Spinal cord (tissue), 10 donors: ENCODE measurements at places on chromosomes 1 and 21. TPM values are rescaled to one million over a fixed set of nuclear protein-coding genes. Genes with fewer than 3 reads are reported as not detected.

Gene MRPS15
- total RNA-seq, result 47.4 TPM

Gene BATF3
- total RNA-seq, result 2.7 TPM

DNA sequence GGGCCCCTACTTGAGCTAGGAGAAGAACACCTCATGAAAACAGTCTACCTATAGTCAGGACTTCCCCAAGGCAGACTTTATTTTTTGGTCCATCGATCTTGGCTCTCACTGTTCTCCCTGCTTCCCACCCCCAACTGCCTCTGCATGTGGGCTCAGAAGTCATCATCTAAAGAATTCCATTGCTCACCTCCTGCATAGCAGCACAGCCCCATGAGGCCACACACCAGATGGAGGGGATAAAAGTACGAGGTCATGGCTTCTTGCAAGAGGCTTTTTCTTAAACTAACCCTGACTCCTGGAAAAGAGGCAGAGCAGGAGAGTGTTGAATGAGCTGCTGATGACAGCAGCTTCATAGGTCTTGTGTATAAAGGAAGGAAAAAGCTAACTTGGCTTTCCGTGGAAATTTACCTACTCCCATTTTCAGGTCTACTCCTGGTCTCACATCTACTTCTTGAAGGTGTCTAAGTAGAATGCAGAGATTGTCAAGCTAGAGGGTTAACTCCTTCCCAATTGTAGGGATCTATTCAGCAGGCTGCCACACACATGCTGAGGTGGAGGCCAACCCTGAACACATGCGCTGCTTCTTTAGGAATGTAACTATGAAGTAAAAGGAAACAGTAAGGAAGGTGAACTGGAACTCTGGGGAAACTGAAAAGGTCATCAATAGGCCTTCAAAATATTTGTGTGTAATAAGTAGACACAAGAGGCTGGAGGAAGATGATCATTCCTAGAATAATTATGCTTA, 18.7 kb downstream of the WNT2B start:
- DNase-seq, result no peak
- no peaks in the 10 kb centered on the region for H3K27me3 ChIP-seq
- H3K4me1 ChIP-seq, result peaks cover 4% of the 10 kb centered on the region
- peaks cover 9% of the 10 kb centered on the region for H3K36me3 ChIP-seq

GRCh38 chr1:111489604-111490003, 13.8 kb downstream of the ADORA3 start:
- H3K4me1 ChIP-seq, result no peaks in the 10 kb centered on the region
- H3K27me3 ChIP-seq, result no peaks in the 10 kb centered on the region
- H3K27ac ChIP-seq, result no peak overlapping the region
- H3K36me3 ChIP-seq, result no peaks in the 10 kb centered on the region
- no peak for DNase-seq

GRCh38 chr1:239563681-239564080, 177.3 kb downstream of the CHRM3 start:
- H3K4me3 ChIP-seq, result no peak overlapping the region
- no peak for DNase-seq
- H3K27me3 ChIP-seq, result no peaks in the 10 kb centered on the region
- H3K36me3 ChIP-seq, result no peaks in the 10 kb centered on the region
- H3K27ac ChIP-seq, result no peak overlapping the region
- H3K4me1 ChIP-seq, result no peaks in the 10 kb centered on the region

DNA sequence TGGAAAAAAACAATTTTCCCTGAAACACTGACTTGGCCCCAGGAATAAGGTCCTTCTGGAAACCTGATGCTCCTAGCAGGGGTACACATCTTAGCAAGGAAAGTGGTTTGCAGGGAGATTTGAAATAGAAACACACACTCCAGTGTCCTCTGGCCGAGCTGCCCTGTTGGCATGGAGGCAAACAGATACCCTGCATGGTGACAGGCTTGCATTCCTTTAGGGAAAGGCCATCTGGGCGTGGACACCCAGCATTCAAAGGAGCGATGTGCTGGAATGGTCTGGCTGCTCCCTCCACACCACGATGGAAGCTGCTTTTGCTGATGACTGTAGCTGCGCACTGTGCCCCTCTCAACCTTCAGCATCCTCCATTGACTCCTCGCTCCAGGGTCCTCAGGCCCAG, 41.5 kb upstream of the BCAR3 start:
- H3K4me1 ChIP-seq, result peaks cover 35% of the 10 kb centered on the region
- DNase-seq, result no peak
- peaks cover 5% of the 10 kb centered on the region for H3K27me3 ChIP-seq
- H3K4me3 ChIP-seq, result no peak overlapping the region
- peak overlapping the region; percentile 68 for H3K27ac ChIP-seq
- no peaks in the 10 kb centered on the region for H3K36me3 ChIP-seq

- no peaks in the 10 kb centered on the region for H3K4me1 ChIP-seq
- H3K36me3 ChIP-seq, result peaks cover 5% of the 10 kb centered on the region
- DNase-seq, result no peak
- H3K4me3 ChIP-seq, result no peak overlapping the region
- H3K27me3 ChIP-seq, result no peaks in the 10 kb centered on the region
- H3K27ac ChIP-seq, result no peak overlapping the region
Observed at GRCh38 chr1:113891631-113892220, 4.3 kb upstream of the BCL2L15 start.

Gene EXTL1
- total RNA-seq, result 3.0 TPM

Gene VANGL2
- total RNA-seq, result 9.1 TPM
